Pulmonary artery endothelial cell (primary cell): ENCODE measurements at places on chromosomes 3 and 15. TPM values are rescaled to one million over a fixed set of nuclear protein-coding genes. Genes with fewer than 3 reads are reported as not detected.

DNA sequence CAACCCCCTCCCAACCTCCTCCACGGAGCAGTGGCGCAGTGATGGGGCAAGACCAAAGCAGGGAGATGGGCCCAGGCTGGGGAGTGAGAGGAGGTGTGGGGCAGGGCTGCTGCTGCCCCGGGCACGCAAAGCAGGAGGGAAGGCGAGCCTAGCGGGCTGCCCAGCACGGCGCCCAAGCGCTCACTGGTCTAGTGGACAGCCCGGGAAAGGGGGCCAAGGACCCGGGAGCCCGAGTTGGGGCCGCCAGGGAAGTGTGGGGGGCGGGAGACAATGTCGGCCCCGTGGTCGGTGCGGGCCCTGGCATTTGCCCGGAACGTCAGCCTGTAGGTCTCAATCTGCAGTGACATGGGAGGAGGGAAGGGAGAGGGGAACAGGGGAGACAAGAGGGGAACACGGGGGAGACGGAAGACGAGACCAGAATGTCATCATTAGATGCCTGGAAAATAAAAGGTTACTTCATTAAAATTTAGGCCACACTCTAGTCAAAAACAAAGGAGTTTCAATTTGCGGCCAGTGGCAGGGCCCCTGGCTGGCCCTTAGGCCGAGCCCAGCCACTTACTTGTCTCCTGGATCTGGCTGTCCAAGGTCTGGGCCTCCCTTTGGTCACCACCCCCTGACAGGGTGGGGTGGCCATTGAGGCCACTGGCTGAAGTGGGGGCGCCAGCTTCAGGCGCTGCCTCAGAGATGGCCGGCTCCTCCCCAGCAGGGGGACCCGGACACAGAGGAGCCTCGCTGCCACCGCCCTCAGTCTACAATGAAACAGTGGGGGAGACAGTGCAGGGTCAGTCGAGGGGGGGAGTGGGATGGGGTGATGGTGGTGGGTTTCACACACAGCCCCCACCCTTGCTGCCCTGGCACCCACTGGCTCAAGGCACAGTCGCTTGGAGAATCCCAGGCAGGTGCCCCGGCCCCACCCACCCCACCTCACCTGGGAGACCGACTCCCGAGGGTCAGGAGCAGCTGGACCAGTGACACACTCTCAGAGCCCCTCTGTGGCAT is 50.0 kb downstream of the DHX30 start:
- DNase-seq, result no peak

DNA sequence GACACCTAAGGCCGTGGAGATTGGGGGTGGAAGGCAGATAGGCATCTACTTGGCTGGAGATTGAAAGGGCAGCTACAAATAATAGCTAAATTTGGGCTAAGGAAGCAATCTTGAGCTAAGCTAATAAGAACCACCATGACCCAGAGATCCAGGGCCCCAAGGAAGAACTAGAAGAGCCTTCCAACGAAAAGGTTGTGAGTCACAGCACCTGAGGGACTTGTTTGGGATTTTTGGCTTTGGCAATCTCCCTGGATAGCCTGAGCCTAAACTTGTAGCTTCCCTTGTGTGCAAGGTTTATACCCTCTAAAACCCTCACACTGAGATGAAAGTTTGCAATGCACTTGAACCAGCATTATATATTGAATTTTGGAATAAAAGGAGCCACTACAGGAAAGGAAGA is 364.0 kb upstream of the IL12A start:
- DNase-seq, result no peak

GRCh38 chr3:1172644-1173043 is 79.8 kb downstream of the CNTN6 start:
- no peak for DNase-seq

GRCh38 chr3:16243706-16244490 is 20.8 kb downstream of the DPH3 start:
- no peak for DNase-seq

DNA sequence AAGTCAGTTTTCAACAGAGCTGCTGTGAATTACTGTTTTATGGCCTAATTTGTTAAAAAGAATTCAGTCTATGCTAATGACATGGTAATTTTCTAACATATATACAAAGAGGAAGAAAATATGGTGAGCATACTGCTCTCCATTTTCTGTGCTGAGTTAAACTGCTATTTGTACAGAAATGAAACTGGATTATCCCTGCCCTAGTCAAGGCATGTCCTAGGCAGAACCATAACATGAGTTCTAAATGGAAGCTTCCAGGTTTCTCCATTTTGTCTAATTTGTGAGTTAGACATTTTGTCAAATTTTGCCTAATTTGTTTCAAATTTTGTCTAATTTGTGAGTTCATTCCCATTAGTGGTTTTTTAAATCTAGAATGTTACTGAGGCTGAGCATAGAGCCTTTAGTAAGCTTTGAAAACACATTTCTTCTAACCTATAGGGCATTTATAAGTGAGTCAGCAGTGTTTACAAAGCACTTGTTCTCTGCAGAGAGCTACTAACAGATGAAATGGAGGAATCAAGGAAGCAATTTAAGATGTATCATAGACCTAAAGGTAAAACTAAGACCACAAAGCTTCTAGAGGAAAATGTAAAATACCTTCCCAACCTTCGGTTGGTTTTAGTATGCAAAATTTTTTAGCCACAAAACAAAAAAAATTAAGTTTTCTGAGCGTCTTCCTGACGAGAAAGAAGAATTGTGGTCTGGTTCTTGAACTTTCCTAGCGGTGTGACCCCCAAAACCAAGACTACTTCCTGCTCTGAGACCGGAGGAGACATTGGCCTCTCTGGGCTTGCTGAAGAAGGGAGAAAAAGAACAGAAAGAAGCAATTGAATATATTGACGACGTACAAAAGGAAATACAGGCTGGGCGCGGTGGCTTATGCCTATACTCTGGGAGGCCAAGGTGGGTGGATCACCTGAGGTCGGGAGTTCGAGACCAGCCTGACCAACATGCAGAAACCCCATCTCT is 9.8 kb downstream of the P2RY14 start:
- DNase-seq, result no peak

- DNase-seq, result no peak
Observed at GRCh38 chr3:57309769-57310360, 17.4 kb upstream of the ASB14 start.

GRCh38 chr15:53565721-53566120 is 193.7 kb downstream of the WDR72 start:
- no peak for DNase-seq

- DNase-seq, result no peak
Observed at GRCh38 chr15:88647351-88648105, 8.7 kb downstream of the ISG20 start.

- no peak for DNase-seq
Observed at GRCh38 chr3:45664578-45664977, 24.6 kb upstream of the SACM1L start.

DNA sequence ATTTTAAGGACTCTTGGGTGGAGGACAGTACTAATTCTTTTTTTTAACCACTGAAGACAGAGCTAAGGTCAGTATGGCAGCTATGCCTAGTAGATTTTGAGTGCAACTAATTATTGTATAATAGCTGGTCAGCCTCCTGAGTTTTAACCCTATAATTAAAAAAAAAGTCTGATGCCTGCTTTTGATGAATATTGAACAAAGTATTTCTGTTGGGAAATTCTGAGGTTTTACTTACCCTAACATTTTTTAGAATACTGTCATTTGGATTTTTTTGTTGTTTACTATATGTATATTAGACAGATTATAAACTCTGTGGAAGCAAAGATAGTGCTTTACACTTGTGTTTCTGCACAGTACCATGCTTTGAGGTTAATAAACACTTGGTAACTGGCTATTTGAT is 20.8 kb downstream of the TCF12 start:
- DNase-seq, result no peak

- DNase-seq, result no peak
Observed at GRCh38 chr3:119220970-119221667, 19.6 kb downstream of the B4GALT4 start.

The ENTPD3 gene
- 0.07 TPM in 1 of 2 replicates, not detected in the other for total RNA-seq

The SPESP1 gene
- total RNA-seq, result 3.3 and 4.0 TPM in 2 replicates

The CHRD gene
- 0.11 and 0.20 TPM in 2 replicates for total RNA-seq

The CNTN3 gene
- 1.8 and 3.7 TPM in 2 replicates for total RNA-seq
